ENCODE measurements at places on chromosomes 2 and 18.

DNA sequence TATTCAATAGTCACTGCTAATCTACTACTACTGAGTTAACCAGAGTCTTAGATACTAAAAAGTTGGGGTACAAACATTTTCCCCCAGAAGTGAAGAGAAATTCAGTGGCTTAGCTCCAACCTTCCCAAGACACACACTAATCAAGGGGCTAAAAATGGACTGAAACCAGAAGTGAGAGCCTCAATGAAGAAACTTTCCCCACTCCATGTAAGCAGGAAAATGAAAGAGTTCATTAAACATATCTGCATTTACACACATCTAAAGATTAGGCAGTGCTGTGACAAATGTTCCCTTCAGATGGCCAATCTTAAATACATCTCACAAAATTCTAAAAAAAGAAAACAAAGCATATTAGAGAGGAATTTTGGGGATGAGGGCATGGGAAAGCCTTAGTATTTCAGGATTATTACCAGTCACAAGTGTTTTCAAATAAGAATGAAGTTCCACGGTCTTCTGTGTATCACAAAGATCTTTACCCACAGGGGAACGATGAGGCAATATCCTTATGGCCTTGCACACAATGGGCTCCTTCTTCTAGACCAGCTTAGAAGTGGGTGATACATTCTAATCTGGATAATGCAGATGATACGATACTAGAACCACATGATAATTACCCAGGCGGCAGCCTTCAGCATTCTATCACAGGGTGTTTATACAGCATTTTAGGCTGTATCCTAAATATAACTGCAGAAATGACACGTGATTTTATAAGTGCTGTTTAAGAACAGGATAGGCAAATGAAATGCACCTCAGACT lies 17.1 kb downstream of the ANKRD44 start:
- peak; percentile 67 for DNase-seq

DNA sequence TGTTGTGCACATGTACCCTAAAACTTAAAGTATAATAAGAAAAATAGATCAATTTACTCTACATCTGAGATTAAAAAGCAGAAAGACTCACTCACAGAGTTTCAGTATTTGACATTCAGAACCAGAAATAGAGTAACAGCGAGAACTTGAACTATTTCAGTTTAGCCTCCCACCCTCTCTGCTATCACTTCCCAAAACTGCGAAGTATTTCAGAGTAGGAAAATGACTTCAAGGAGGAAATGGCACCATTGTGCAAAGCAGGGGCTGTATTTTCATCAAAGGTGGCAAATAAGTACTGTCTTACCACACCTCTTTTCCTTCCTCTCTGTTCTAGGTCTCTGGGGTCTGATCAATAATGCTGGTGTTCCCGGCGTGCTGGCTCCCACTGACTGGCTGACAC lies 13.6 kb downstream of the DHRS9 start:
- DNase-seq, result no peak

DNA sequence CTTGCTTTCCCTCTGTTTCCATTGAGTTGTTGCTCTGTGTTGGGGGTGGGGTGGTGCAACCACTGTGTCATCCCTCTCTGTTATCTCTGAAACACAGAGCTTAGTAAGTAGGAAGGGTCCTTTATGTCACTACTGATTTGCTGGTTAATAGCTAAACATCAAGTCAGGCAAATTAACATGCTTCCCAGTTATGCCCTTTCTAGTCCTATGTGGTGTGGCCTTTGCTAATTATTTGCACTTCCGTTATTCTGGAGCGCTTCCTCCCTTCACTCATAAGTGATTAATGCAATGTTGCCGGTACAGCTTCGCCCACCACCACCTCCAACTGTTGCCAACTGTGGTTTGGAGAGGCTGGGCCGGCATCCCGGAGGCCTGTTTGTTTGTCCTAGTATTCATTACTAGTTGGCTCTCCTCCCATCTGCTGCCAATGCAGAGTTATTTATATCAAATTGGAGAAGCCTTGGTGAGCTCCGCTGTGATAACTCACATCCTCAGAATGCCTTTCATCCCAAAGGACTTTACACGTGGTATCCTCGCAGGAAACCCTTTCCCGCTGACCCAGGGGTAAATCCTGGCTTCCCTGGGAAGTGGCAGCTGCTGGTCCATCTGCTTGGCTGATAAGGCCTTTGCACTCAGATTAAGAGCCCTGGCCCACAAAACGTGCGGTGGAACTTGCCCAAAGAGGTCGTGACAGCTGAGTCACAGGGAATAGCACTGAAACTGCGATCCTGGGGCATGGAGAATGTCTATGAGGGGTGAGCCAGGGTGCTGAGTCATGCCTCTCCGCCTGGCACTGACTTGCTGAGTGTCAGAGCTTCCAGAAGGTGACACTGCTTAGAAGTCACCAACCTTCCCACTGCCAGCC lies 72.0 kb upstream of the ZCCHC2 start:
- DNase-seq, result no peak

GRCh38 chr2:226995625-226996041 lies 159.8 kb downstream of the RHBDD1 start:
- peak; percentile 37 for DNase-seq

DNA sequence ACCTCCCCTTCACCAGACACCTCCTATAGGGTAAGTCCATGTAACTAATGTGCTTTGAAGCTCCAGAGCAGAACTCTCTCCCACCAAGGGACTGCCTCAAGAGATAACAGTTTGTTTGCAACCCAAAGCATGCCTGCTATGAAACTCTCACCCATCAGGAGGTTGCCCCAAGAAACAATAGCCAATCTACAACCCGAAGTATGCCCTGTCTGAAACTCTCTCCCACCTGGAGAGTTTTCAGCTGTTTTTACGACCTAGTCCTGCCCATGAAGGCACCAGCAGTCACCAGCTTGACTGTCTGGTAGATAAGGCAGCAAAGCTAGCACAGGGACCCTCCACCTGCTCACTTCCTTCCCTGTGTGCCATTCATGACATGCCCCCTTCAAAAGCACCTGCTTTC lies 533.9 kb upstream of the CRIM1 start:
- no peak for DNase-seq

DNA sequence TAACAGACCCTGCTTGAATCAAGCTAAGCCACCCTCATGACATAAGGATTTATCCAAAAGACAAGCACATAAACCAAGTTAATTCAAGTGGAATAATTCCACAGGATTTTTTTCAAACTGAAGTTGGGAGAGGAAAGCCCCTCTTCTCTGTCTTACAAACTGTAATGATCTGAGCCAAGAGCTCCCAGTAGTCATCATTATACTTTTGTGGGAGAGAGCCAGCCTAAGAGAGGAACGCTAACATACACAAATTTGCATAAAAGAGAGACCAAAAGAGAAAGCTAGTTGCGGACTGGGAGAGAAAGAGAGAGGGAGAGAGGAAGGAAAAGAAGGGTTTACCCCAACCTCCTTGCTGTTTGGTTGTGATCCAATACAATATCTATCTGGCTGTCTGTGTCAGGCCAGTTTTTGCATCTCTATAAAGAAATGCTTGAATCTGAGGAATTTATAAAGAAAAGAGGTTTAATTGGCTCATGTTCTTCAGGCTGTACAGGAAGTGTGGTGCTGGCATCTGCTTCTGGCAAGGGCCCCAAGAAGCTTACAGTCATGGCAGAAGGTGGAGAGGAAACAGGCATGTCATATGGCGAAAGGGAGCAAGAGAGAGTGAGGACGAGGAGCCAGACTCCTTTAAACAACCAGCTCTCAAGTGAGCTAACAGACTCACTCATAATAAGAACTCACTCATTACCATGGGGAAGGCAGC lies 20.8 kb upstream of the PUM2 start:
- DNase-seq, result no peak

DNA sequence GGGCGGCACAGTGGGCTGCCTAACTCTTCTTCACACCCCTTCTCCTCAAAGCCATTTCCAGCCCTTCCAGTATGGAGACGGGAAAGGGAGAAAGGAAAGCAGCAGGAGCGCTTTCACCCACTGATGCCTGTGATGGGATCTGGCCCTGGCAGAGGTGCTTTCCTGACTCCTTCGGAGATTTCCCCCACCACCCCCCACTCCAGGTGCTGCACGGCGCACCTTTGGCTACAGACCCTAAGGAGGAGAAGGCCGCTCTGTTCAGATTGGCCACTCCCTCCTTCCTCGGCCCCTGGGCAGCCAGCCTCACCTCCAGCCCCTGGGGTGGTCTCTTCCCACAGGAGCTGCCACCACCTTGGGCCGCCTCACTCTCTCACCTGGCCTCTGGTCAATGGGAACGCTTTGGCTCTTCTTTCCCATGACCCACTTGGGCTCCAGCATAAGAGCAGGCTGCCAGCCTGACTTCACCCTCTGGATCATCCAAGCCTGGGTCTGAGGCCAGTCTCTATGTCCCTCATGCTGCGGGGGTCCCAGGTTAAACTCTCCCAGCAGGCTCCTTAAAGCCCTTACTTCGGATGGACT lies 18.4 kb upstream of the MAL start:
- no peak for DNase-seq

DNA sequence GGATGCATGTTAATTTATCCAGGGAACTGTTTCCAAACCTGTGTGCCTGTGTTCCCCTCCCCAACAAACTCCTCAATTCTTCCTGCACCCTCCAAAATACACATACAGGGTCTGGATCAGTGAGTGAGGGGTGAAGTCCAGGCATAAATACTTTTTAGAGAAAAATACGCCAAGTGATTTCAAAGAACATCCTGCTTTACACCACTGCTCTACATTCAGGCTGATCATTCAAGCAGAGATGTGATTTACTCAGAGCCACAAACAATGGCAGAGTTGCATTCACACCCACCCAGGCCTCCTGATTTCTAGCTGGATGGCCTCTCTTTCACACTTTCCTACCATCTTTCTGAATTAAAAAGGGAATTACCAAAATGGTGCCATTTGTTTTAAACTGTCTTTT lies 289.5 kb upstream of the SLC14A2 start:
- DNase-seq, result no peak

DNA sequence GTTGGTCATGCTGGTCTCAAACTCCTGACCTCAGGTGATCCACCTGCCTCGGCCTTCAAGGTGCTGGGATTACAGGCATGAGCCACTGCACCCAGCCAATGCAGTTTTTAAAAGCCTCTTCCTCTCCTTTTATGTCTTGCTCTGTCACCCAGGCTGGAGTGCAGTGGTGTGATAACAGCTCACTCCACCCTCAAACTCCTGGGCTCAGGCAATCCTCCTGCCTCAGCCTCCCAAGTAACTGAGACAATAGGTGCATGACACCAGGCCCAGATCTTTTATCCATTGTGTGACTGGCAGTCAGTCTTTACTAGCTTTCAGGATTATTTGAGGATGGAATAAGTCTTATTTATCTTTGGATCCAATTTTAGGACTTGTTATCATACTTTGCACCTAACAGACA lies 13.2 kb downstream of the KCTD18 start:
- DNase-seq, result no peak

DNA sequence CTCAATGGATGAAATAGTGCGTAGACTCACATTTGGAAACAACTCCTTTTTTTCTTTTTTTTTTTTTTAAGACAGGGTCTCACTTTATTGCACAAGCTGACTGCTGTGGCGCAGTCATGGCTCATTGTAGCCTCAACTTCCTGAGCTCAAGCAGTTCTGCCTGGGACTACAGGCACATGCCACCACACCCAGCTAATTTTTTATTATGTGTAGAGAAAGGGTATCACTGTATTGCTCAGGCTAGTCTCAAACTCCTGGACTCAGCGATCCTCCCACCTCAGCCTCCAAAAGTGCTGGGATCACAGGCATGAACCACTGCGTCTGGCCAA lies 17.4 kb downstream of the HAT1 start:
- no peak for DNase-seq

DNA sequence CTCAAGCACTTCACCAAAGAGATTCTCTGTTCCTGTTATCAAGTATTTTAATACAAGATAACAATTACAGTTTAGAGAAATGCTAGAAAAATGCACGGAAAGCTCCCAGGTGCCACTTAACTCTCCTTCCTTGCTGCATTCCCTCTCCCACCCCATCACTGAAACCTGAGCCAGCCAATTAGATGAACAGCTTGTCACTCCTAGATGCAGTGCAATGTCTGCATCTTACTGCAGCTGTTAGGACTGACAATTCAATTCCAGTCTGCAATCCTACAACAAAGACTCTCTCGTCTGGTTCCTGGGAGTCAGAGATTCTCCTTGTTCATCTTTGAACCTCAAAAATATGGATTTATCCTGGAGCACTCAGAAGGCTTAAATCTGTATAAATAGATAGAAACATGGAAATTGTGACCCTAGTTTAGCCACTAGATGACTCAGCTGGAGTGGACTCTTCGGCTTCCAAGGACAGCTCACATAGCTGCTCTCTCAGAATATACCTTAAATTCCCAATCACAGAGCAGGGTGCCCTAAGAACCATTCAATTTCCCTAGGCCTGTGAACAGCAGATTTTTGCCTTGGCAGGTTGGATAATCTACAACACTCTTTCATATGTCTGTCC lies 311.1 kb downstream of the NRXN1 start:
- DNase-seq, result no peak

- no peak for DNase-seq
Observed at GRCh38 chr18:7789856-7790552, 222.9 kb downstream of the PTPRM start.

GRCh38 chr2:154623819-154624218 lies 74.7 kb upstream of the KCNJ3 start:
- DNase-seq, result no peak

DNA sequence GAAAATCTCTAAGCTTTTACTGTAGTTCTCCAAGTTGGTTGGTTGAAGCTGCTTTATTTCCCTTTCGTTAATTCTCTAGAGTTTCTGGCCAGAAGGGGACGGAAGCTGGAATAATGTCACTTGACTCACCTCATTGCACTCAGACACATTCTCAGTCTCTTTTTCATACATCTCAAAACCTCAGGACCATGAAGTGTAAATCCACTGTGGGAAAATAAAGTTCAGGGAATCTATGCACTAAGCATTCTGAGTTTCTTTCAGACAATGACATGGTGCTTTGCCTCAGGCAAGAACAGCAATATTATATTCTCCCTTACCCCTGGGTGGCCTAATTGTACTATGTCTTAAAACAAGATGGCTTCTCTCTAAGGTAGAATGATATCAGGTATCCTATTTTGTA lies 167.8 kb downstream of the PRPF40A start:
- DNase-seq, result no peak

DNA sequence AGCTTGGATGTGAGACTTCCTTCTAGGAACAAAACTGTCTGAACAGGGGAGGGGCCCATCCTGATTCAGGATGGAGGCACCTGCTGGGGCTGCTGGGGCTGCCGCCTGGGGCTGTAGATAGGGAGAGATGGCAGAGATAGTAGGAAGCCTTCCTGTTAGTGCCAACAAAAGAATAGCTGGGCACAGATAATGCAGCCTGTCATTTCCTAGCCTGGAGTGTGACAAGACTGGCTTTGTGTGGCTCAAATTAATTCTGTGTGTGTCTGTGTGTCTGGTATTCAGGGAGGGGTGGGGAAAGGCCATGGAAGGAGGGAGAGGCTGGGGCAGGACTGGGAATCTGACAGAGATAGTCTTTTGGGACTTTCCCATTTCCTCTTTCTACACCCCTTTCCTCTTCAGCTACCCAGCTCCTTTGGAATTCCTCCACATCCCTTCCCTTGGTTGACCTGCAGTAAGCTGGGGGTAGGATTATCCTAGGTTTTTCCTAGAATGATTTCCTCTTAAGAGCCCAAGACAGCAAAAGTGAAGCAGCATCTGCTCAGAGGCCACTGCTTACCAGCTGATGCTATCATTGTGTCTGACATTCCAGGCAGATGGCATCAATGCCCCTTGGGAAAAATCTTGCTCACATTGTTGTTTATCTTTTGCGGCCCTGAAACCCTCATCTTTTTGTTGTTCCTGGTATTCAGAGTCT lies 144.9 kb upstream of the LHCGR start:
- no peak for DNase-seq
